NCI-H460 (cell line): ENCODE measurements at places on chromosomes 6 and 20. TPM values are rescaled to one million over a fixed set of nuclear protein-coding genes. Genes with fewer than 3 reads are reported as not detected.

DNA sequence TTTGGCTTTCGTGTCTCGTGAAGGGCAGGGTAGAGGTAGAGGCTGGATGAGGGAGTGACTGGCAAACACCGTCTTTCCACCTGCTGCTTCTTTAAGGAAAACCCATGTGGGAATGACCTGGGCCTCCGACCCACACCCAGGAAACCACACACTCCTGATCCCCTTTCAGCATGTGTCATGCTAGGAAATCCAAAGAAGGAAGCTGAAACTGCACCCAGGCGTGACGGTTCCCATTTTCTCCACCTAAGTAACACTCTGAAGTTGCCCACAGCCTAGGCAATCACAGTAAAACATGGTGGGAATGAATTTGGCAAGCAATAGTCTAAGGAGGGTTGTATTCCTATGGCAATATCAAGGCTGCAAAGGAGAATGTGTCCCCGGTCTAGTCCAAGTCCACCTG is 538.4 kb upstream of the NOX3 start:
- no peak for DNase-seq

LTA gene
- total RNA-seq, result not detected in 2 replicates

GRCh38 chr6:170128346-170128745 is 162.5 kb downstream of the DLL1 start:
- DNase-seq, result no peak

RWDD2A gene
- 1.9 and 2.6 TPM in 2 replicates for total RNA-seq

DNA sequence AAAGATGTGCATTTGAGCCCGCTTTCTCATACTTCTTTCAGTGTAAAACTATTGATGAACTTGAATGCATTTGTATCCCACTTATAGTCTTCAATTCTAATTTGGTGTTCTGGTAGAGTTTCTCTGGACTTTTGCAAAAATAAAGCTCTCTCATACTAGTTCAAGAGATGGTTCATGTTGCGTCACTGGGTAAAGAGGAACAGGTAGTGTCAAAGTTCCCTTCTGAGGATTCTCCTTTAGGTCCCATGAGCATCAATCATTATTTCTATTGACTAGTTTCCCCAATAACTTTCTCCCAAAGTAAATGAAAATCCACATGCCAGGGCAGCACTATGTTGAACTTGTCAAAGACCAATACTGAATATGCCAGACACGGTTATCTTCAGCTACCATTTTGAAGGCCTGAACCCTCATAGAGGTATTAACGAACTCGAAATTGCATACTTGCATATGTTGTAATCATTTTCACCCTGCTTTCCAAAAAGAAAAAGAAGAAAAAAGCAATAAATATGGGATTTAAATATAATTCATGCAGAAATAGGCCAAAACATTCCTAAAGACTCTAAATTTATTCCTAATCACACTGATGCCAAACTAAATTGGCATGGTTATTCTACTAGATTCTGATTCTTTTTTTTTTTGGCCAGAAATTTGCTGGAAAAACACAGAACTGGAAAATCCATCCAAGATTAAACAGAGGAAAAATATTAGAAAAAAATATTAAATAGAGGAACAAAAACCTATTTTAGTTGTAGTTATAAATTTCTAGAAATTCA is 84.5 kb downstream of the SGK1 start:
- DNase-seq, result no peak

- no peak for DNase-seq
These were observed 236.8 kb downstream of the PACRG start for GRCh38 chr6:162964488-162965140.
